ENCODE measurements at places on chromosomes 1 and 21.

DNA sequence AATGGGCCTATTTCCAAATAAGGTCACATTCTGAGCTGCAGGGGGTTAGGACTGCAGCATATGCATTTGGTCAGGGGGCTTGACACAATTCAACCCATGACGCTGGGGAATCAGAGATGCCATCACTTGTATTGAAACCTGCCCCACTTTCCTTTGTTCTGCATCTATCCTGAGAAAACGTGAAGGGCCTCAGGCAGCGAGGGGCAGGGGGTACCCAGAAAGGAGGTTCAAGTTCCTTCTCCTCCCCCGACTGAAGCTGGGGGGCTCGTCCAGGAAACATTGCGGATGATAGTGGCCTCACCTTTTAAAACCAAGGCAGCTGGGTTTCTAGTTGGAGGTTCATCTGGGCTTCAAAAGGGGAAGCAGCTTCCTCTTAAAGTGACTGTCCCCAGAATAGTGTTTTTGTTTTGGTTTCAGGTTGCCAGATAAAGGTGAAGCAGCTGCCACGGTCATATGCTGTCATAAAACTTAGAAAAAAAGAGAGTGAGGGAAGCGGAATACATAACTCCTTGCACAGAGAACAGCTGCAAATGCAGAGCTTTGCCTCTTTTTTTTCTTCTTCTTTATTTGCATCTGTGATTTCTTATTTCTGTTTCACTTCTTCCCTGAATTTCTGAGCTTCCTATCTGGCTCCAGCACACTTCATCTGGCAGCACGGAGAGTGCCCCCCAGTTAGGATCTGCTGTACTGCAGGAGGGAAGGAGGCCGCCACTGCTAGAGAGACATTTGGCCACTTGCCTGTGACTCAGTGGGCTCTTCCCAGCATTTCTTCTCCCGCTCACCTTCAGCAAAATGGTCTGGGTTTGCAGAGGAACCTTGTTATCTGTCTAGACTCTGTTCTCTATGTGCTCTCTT is 142.0 kb downstream of the AJAP1 start:
- DNase-seq, result no peak

GRCh38 chr1:183023601-183024316 is 539 bp downstream of the LAMC1 start:
- DNase-seq, result peak; percentile 15

- DNase-seq, result peak; percentile 46
These were observed 157.8 kb upstream of the JUN start for GRCh38 chr1:58941471-58942289.

DNA sequence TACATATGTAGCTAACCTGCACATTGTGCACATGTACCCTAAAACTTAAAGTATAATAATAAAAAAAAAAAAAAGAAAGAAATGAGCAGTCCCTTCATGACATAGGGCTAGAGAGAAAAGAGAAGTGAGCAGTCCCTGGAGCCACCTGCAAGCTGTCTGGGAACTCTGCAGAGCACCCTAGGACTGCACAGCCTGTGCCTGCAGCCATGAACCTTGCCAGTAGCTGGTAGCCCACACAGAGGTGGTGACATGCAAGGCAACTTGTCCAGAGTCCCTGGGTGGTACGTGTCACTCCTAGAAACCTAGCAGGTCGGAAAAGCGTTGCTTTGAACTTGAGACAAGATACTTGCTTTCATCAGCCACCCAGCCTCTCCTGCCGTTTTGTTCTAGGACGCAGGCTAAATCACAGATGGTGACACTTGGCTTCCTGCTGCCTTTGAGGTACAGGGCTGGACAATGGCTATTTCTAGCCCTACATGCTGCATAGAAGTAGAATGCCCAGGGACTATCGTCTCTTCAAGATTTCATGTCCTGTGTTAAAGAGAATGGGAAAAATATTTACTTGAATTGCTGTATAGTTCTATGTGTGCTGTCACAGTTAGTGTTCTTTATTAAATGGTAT is 260.9 kb downstream of the LTN1 start:
- DNase-seq, result no peak

DNA sequence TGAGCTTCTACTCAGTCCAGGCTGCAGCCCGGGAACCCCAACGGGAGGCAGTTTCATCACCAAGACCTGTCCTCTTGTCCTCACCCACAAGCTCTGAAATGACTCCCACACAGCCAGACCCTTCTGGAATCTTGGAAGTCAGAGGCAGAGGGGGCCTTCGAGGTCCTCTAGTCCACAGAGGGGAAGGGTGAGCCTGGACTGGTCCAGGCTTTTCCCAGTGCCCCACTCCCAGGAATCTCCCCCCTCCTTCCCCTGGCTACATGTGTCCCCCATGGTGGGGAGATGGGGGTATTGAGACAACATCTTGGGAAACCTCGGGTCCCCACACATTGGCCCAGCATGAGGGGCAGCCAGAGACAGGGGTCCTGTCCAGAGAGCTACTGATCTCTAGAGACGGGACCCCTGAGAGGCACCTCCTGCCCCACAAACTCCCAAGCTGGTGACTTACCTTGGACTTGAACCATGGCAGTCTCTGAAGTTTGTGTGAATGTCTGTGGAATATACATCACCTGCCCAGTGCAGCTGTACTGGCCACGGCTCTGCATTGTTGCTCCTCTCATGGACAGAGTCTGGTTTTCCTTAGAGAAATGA is 19.4 kb upstream of the SLAMF9 start:
- DNase-seq, result no peak

DNA sequence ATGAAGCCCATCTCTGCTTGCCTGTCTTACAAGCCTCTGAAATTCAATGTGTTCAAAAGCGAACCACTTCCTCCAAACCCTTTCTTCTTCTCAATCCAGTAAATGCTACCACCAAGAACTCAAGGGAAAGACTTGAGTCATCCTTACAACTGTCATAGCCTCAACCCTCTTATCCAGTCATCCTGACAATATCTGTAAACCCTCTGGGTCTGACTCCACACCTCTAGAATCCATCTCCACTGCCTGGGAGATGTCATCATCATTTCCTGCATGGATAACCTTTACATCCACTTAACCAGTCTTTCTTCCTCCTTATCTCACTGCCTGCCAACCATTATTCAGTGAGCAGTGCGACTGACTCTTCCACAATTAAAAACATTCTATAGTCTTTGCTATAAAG is 441.1 kb downstream of the SETD4 start:
- DNase-seq, result no peak
